ENCODE measurements at places on chromosomes 12 and 14.

DNA sequence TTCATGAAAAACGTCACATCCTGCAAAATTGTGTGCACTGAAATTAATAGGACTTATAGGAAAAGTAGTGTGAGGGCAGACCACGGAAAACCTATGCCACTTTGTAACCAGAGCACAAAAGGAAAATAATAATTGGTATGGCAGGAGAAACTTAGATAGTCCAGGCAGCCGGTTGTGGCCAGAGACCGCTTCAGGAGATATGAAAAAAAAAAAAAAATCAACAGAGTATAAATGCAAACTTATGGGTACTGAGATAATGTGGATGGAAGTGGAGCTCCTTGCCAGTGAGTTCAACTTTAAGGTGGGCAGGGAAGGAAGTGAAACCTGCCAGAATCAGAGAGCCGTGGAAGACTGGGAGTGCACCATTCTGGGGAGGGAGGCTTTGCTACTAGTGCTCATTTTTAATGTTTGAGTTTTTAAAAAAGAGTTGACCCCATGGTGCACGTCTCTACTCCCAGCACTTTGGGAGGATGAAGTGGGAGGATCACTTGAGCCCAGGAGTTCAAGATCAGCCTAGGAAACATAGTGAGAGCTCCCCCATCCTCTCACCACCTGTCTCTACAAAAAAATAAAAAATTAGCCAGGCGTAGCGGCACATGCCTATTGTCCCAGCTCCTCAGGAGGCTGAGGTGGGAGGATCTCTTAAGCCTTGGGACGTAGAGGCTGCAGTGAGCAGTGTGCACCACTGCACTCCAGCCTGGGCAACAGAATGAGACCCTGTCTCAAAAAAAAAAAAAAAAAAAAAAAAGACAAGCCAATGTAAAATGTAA, 34.3 kb upstream of the METAP2 start:
- DNase-seq, result no peak

- DNase-seq, result peak; percentile 47
These were observed 16.5 kb upstream of the KRT78 start for GRCh38 chr12:52865090-52865944.

- DNase-seq, result no peak
These were observed 1.4 kb upstream of the KCNK13 start for GRCh38 chr14:90060312-90060964.

DNA sequence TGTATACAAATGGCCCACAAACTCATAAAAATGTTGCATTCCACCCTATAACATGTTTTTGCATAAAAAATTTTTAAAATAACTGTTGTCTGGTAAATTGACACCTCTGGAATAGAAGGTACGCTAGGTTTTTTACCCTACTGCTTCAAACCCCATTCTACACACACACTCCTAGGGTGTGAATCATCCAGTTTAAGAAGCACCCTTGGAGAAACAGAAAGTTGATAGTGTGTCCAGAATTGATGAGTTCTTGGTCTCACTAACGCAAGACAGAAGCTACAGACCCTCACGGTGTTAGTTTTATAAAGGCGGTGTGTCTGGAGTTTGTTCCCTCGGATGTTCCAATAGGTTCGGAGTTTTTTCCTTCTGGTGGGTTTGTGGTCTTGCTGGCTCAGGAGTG, 158.5 kb downstream of the KLRB1 start:
- DNase-seq, result no peak

GRCh38 chr14:51520087-51520486, 131.6 kb upstream of the FRMD6 start:
- no peak for DNase-seq

- DNase-seq, result no peak
These were observed 69.4 kb downstream of the IRF2BPL start for GRCh38 chr14:76958980-76959710.

DNA sequence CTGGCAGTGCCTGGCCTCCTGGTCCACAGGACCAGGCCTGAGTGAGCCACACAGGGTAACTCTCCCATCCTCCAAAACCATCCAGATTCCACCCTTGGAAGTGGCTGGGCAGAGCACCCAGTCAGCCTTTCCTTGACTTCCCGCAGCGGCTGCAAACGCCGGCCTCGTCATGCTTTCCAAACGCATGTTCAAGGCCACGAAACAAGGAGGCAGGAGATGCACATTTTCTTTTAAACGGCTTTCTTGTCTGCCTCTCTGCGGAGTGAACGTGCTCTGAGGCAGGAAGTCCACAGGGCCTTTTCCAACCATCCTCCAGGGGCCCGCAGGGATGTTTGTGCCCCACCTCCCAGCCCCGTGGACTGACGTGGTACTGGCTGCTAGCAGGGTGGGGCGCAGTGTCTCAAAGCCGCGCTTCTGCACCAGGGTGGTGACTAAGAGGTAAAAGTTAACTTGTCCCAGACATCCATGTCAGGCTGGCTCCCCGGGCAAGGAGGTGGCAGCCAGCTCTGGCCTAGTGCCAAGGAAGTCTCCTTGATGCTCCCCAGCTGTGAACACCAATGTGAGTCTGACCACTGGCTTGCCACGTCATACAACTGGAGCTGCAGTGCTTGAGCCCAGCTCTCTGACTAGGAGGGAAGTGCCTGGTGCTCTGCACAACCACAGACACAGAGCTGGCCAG, 45.0 kb downstream of the KCNA5 start:
- DNase-seq, result peak; percentile 78

- no peak for DNase-seq
These were observed 318.6 kb upstream of the DIO3 start for GRCh38 chr14:101242442-101243385.

DNA sequence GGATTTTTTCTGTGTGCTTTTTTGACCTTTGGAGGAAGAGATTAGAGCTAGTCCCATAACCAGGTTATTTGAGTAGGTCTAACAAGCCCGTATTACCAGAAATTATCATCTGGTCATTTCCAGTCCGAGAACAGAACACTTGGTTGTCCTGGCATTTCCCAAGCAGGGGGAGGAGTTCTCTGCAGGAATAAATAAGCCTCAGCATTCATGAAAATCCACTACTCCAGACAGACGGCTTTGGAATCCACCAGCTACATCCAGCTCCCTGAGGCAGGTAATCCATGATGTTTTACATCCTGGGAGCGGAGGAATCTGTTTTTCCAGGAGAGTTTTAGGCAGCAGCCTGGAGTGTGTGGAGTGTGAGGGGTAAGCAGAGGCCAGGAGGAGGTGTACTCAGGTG, at the start of gene SERPINA3:
SERPINA3 (plus strand) TSS at position 218 of the 400 bp plus-strand sequence. CDS start 2,051 bp downstream, outside the sequence.
- DNase-seq, result no peak

DNA sequence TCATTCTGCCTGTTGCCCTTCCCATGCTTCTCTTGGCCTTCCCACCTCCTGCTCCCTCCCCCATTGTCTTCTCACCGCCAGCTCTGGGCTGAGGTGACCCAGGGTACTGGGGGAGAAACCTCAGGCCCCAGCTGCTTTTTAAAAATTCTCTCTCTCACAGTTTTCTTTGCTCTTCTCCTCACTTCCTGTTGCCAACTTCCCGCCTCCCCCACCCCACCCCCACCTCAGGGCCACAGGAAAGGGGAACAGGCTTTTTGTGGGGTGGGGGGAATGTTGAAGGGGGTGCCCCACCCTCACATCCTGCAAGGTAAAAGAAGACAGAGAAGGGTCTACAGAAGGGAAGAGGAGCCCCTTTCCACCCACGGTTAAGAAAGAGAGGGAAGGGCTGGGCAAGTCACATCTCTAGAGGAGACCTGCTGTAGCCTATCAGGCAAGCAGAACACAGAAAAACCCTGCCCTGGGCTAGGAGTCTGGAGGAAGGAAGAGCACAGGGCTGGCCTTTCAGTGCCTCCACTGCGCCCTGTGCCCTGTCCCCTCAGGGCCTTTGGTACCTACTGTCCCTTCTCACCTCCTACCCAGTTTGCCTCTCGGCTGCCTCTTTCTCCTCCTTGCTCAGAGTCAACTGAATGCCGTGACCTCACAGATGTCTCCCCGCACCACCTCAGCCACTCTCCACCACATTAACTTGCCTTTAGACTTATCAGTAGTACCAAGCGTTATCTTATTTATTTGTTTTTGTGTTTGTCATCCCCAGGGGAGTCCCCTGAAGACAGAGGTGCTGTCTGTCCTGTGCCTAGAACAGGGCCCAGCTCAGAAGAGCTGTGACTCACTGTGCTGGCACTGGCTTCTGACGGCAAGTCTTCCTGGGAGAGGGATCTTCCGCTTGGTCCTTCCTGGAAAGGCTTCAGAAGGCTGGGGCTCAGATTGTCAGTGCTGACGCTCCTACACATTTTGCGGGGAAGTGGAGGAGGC, 1.7 kb downstream of the ARHGAP9 start:
- no peak for DNase-seq

GRCh38 chr12:3545121-3545796, 54.3 kb downstream of the PRMT8 start:
- DNase-seq, result no peak

- DNase-seq, result peak; percentile 0
These were observed 56.1 kb downstream of the APAF1 start for GRCh38 chr12:98701166-98701565.

DNA sequence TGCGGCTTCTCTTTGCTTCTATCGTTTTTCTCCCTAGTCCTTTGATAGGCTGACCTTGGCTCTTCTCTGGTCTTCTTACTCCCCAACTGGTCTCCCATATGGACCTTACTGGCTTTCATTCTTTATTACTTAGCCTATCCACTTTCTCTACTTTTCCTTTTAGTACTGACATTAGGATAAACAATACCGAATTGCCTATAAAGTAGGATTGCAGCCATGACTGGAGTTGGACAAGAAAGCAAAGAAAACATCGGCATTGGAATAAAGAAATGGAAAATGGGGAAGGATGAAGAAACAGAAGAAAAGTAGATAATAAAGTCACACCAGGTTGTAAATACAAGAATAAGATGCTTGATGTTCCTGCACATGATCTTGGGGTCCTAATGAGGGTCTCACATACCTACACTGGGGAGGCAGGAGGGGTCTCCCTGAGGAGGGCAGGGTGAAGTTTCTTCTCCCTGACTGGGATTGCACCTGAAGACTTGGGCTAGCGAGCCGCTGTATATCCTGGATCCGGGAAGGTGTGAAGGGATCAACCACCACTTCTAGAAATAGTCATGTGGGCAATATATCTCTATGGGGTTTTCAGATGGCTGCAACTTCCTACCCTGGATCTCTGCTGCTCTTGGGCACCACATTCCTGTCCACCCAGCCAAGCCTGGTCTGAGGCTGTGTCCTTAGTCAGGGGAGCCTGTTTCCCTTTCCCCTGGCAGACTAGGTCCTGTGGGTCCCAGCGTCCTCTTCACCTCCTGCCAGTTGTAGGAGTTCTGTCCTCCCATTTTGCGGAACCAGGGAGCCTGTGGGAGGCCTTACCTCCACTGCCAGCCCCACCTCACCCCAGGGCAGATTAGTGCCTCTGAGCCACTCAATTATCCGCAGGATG, 13.1 kb downstream of the NKX2-1 start:
- DNase-seq, result no peak

DNA sequence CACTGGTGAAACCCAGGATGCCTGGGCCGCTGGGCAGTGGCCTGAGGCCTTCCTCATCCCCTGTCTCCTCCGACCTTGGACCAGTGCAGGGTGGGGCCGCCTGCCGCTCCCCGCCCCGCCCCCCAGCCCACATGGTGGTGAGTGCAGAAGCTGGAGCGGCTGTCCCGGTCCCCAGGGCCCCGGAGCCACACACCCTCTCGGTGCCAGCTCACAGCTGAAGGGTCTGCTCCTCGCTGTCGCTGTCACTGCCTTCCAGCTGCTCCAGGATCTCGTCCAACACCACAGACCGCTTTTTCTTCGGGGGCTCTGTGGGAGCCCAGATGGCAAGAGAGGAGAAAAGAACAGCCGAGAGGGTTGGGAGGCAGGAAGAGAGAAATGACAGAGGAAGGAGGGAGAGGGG, 143.1 kb downstream of the RBM19 start:
- no peak for DNase-seq

DNA sequence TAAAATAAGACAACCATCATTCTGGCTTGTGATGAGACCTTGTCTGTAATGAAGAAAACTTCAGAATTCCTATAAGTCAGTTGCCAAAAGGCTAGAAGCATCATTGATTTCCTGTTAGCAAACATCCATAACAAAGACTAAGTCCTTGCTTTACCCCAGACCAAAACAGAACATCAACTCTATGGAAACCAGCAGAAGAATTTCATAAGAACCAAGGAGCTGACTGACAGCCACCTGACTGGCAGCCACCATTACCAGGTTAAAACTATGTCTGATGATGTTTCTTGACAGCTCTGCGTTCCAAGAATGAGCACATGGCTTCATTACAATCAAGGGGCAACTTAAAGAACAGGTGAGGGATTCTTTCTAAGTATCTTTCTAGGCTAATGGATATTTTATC, 29.3 kb downstream of the HECTD4 start:
- no peak for DNase-seq

- DNase-seq, result no peak
These were observed 181.1 kb downstream of the ESR2 start for GRCh38 chr14:64112867-64113678.

GRCh38 chr14:85535991-85536832, 6.3 kb downstream of the FLRT2 start:
- no peak for DNase-seq

DNA sequence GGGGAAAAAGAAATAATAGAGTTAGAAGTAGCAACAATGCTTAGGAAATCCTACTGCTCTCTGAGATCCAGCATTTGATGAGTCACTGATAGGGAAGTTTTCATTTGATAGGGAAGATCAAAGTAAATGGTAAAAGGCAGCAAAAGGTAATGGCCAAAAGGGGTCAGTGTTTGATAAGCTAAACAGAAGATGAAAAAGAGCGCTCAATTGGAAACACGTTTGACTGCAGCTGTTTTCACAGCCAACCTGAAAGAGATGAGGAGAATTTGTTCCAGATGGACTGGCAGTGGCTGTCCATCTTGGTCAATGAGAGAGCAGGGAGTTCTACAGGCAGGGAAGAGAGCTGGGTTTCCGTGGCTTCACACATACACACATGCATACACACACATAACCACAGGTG, 264.2 kb downstream of the TMEM132C start:
- DNase-seq, result no peak

GRCh38 chr12:26668230-26668629, 164.8 kb downstream of the ITPR2 start:
- DNase-seq, result no peak

DNA sequence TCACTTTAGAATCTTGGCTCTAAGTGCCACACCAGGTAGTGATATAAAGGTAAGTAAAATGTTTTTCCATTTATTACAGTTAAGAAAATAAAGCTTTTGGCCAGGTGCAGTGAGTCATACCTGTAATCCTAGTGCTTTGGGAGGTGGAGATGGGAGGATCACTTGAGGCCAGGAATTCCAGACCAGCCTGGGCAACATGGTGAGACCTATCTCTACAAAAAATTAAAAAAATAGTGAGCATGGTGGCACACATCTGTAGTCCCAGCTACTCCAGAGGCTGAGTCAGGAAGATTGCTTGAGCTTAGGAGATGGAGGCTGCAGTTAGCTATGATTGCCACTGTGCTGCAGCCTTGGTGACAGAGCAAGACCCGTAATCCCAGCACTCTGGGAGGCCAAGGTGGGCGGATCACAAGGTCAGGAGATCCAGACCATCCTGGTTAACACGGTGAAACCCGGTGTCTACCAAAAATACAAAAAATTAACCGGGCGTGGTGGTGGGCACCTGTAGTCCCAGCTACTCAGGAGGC, 5.0 kb downstream of the FANCM start:
- no peak for DNase-seq

All from AG04450 (cell line).